Stimulated activated CD4-positive, alpha-beta T cell treated with anti-CD3 and anti-CD28 coated beads, Interleukin-4, amount 100 ng/mL, for 24 hours (primary cell): ENCODE measurements at places on chromosomes 5 and 9.

- no peak for DNase-seq
Observed at GRCh38 chr9:128733256-128733655, 9.3 kb upstream of the ZDHHC12 start.

GRCh38 chr9:69254223-69254622 is 70.8 kb upstream of the ENTREP1 start:
- no peak for DNase-seq

GRCh38 chr9:91384954-91385353 is 23.2 kb upstream of the AUH start:
- DNase-seq = no peak

DNA sequence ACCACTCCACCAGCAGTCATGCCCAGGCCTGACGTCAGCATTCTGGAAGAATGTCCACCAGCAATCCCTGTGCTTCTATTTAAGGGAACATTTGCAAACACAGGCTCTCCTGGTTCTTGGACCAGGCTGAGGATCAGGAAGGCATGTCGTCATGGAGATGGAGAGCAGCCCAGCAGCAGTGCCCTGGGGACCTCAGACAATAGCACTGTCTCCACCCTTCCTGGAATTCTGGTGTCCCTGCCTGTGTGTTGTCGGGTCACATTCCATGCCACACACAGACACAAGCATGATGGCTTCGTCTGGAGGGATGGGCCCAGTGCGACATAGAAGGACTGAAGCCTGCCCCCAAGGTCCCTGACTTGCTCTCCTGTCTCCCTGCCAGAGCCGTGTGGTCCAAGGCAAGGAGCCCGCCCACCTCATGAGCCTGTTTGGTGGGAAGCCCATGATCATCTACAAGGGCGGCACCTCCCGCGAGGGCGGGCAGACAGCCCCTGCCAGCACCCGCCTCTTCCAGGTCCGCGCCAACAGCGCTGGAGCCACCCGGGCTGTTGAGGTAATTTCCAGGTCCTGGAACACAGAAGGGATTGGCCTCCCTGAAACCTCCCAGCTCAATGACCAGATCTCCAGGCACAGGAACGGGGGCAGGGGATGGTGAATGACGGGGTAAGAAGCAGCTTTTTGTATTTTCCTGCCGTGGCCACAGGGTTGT is 43.8 kb downstream of the STOM start:
- DNase-seq = no peak

DNA sequence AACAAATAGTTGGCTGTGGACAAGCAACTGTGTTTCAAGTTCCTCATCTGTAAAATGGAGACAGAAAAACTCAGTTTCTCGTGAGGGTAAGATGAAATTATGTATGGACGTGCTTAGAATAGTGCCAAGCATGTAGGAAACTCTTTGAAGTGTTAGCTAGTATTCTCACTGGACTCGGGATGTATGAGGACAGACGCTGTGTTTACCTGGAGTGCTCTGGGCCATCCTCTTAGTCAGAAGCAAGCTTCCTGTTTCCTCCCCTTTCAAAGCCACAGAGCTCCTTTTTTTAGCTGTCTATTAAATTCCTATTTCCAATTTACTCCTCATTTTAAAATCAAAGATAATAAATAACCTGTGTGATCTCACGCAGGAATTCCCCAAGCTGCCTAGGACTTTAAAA is 23.8 kb upstream of the IQGAP2 start:
- no peak for DNase-seq
